ENCODE measurements at places on chromosomes 6 and 20.

DNA sequence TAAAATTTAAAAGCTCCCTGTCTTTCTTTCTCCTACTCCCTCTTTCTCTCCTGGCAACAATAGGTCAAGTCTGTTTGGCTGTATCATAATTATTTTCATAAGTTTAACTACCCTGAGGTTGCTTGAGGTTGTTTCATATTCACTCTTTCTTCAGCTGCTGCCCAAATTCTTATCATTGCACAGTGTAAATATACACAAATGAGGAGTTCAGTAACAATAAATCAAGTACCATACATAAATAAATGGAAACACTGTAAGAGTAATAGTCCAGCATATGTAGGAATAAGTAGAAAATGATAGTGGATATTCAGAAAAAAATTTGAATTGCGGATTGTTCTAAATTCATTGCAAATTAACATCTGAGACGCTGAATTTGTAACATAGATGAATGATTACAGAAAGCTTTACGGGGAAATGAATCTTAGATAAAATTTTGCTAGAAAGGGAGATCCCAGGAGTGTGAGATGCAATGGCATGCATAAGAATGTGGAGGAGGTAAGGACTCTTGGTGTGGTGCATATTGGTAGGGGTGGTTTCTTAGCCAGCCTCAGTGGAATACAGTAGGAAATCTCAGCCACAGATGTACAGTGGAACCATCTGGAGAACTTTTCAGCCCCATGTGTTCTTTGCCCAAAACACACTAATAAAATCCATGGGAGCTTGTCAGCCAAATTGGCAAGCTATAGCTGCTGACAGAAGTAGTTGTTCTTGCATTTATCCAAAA lies 480.7 kb downstream of the HTR1B start:
- DNase-seq, result no peak

GRCh38 chr6:65610746-65611145 lies 96.3 kb downstream of the EYS start:
- no peak for DNase-seq

- no peak for DNase-seq
These were observed 39.4 kb downstream of the REPS1 start for GRCh38 chr6:138948546-138949179.

DNA sequence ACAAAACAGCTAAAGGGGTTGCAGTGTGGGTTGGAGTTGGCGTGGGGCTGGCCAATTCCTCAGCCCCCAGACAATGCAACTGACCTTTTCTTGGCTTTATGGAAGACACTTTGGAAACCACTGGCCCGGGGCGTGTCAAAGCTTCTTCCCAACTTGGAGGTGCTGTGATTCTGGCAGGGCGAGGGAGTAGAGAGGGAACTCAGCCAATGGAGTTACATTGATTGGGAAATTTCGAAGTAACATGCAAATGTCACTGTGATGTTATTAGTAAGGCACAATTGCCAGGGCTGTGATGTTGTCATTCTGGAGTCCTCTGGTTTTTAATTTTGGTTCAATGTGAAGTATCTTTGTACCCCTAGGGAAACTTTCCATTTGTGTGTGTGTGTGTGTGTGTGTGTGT lies 41.5 kb upstream of the EPB41L1 start:
- DNase-seq, result no peak

DNA sequence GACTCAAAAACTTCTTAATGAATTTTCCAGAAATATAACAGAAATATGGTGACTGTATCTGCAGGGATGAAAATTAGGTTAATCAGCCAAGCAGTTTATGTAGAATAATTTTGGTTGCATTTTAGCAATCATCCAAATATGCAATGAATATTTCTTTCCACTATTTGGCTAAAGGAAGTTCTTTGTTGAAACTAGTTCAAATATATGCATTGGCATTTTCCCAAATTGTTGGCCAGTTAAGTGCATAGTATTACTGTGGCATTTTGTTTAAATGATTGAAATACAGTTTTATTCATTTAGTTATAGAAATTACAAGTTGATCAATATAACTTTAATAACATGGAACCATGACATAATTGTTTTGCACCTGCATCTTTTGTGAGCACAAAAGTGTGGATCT lies 115.5 kb downstream of the DOK5 start:
- DNase-seq, result no peak

GRCh38 chr20:62780696-62781095 lies 15.6 kb upstream of the MRGBP start:
- DNase-seq, result no peak

DNA sequence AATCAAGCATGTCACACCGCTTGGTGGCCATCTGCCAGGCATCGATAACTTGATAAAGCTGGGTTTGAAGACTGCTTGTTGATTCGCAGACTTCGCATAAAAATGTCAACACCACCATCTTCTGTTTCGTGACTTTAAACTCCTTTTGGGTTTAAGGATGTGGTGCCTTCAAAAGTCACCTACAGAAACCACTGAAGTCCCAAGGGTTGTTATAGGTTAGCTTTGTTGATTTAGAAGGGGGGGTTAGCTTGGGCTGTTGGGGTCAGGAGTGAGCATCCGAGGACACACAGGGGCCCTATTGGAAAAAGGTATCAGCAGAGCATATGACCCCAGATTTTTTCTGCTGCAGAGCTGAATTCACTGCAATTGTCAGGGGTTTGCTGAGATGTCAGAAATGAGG lies 76.7 kb upstream of the SSTR4 start:
- no peak for DNase-seq

- no peak for DNase-seq
These were observed 12.5 kb downstream of the ID1 start for GRCh38 chr20:31617432-31618104.

- no peak for DNase-seq
These were observed at the start of gene PRSS35 for GRCh38 chr6:83511901-83512681. PRSS35 (plus strand) TSS chr6:83512534; CDS start chr6:83523442, 10,908 bp downstream.

- peak; percentile 62 for DNase-seq
These were observed 83.4 kb upstream of the NEDD9 start for GRCh38 chr6:11315743-11316437.

- DNase-seq, result no peak
These were observed 3.2 kb upstream of the TREML1 start for GRCh38 chr6:41157323-41157722.

DNA sequence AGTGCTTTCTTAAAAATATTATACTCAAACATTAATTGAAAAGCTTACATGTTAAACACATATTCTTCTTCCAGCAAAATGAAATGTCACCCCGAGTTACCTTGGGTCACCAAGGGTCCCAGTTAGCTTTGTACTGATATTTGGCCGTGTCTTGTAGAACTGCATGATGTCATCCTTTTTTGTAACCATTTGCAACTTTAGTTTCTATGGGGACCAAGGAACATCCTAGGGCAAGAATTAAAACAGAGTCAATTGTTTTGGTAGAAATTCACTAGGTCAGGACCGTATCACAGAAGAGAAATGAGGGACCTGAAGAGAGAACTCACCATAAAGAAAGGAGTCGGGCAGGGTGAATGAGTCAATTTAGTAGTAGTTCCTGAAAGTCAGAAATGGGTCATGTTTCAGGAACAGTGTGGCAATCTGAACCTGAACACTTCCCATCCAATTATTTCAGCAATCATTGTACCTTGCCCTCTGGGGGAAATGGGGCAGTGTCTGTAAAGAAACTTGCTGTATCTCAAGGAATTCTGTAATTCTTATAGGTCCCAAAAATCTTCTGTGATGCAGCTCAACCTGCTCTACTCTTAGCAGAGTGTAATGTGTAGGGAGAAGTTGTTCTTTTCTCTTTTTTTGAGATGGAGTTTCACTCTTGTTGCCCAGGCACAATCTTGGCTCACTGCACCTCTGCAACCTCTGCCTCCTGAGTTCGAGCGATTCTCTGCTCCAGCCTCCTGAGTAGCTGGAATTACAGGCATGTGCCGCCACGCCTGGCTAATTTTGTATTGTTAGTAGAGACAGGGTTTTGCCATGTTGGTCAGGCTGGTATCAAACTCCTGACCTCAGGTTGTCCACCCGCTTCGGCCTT lies 5.3 kb upstream of the AKAP7 start:
- DNase-seq, result no peak

- no peak for DNase-seq
These were observed 36.1 kb downstream of the EFCAB8 start for GRCh38 chr20:32894711-32895355.

GRCh38 chr6:68741501-68742386 lies 106.7 kb downstream of the ADGRB3 start:
- no peak for DNase-seq

DNA sequence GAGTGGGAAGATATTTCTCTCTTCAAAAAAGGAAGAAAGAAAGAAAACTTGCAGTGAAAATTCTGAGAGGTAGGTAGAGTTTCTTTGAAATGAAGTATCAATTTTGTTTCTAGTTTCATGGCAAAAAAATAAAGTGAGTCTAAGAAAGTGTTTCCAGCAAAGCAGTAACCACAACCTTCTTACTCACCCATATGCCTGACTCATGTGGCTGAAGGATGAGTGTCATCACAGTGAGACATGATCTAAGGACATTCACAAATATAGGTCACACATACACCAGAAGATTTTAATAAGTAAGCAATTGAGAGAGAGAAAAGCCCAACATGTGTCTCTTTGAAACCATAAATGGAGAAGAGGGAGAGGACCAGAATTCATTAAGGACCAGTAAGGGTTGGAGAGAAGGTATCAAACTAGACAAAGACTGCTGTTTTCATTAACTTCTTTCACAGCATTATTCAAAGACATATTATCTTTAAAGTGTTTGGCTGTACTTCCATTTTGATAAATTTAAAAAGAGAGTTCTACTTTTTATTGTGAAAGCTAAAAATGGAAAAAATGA lies 169.5 kb downstream of the FRK start:
- DNase-seq, result no peak

DNA sequence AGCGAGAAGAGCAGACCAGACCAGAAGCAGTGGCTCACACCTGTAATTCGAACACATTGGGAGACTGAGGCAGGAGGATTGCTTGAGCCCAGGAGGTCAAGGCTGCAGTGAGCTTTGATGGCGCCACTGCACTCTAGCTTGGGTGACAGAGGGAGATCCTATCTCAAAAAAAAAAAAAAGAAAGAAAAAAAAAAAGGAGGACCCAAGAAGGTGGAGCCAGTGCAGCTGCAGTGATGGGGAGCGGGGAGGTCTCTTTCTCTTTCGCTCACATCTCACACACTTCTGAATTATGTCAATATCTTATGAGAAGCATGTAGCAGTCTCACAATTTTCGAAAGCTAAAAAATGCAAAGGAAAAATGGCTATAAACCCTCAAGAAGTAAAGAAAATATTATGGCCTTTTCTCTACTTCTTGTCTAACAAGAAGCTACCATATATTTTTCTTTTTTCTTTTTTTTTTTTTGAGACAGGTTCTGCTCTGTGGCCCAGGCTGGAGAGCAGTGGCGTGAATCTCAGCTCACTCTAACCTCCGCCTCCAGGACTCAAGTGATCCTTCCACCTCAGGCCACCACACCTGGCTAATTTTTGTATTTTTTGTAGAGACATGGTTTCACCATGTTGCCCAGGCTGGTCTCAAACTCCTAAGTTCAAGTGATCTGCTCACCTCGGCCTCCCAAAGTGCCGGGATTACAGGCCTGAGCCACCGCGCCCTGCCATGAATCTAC lies 3.8 kb upstream of the SPO11 start:
- no peak for DNase-seq

DNA sequence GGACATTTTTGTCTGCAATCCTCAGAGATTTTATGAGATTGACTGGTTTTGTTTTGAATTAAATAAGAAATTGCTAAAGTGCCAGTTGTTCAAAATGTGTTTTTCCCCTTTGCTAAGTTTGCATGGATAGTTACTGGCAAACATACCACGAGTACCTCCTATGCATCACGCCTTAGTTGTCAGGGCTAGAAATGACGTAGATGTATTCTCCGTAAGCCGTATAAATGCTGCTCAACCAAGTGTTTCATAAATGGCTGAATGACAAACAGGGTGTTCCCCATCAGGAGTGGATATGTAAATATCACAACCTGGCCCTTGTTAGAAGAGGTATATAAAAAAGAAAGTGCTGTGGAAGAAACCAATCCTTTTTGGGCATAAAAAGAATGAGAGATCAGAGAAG lies 341.1 kb upstream of the ZFP64 start:
- no peak for DNase-seq

GRCh38 chr6:168605964-168606363 lies 165.0 kb downstream of the SMOC2 start:
- DNase-seq, result no peak

- no peak for DNase-seq
These were observed 48.9 kb downstream of the HIVEP1 start for GRCh38 chr6:12060780-12061609.

GRCh38 chr6:11785774-11786579 lies 7.4 kb upstream of the ADTRP start:
- no peak for DNase-seq

DNA sequence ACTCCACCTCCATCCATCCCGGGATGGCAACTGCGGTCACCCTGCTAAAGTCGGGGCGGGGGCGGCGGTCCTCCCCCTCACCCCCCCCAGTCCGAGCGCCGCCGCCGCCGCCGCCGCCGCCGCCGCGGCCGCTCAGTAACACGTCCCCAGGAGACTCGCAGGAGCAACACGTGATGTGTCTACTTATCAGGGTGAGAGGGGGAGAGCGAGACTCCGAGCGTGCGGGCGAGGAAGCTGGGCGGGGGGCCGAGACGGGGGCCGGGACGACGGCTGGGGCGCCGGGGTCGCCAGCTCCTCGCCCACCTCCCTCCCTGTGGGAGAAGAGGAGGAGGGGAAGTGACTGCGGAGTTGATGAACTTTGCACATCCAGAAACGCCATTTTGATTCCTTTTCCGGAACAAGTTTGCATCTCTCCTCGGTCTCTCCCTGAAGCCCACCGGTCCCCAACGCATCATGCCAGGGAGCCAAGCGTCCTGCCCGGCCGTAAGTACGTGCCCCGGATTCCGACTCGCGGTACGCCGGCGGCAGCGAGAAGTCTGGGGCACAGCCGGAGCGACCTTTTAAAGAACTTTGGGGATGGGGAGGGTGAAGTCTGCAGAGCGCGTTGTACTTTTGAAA lies at the start of gene RREB1:
Gene RREB1 (plus strand): TSS at position 384 of the 618 bp plus-strand sequence. CDS start 73,951 bp downstream, outside the sequence.
- DNase-seq, result no peak

DNA sequence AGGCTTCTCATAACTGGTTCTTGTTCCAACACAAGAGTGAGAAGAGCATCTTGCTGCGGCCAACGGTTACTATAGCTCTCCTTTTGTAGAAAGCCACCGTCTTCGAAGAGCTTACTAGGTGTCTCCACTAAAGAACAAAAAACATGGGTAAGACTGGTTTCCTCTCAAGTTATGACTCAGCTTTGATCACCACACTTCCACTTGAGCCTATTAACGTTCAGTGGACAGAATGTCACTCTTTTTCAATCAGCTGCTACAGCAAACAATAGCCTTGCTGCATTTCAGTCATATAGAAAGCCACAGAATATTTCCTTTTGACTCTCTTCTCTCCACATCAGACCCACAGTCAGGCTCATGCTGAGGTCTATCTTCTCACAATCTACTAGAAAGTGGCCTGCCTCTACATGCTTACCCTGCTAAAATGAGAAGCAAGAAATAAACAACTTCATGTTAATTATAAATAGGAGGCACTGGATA lies 243.5 kb upstream of the PREP start:
- no peak for DNase-seq

DNA sequence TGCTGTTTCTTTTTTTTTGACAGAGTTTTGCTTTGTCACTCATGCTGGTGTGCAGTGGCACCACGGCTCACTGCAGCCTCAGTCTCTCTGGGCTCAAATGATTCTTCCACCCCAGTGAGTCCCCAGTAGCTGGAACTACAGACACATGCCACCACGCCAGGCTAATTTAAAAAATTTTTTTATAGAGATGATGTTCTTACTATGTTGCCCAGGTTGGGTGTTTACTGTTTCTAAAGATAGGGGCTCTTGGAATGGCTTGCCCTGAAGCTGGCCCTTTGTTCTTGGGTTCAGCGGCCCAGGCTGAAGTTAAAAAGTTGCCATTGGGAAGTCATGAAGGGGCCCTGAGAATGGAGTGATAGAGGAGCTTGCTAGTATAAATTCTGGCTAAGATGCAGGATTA lies 16.5 kb downstream of the RALGAPB start:
- DNase-seq, result no peak

GRCh38 chr6:157885211-157885788 lies 62.3 kb downstream of the SNX9 start:
- DNase-seq, result no peak

All from AG04450 (cell line).